ENCODE measurements at places on chromosomes 3 and 15. TPM values are rescaled to one million over a fixed set of nuclear protein-coding genes. Genes with fewer than 3 reads are reported as not detected.

- H3K4me3 ChIP-seq: no peak overlapping the region
- no peak for DNase-seq
- no peak overlapping the region for H3K27ac ChIP-seq
- no peaks in the 10 kb centered on the region for H3K36me3 ChIP-seq
- H3K4me1 ChIP-seq: peaks cover 5% of the 10 kb centered on the region
Measured at GRCh38 chr15:74525945-74526344, 15.1 kb upstream of the ARID3B start.

DNA sequence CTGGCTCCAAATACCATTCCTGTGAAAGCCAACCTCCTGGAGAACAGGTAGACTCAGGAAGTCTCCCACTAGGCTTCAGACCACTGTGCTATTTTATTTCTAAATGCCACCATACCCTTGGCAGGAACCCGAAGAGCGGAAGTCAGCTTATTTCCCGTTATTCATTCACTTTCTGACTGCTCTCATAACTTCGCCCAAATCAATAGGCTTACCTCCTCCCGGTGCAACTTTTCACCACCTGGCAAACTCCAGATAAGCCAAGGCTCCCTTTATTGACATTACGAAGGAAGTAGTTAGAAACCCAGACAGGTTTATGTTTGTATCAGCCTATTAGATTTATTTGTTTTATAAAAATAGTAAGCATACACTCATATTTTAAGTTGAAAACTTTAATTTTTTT is 3.3 kb upstream of the CCDC54 start:
- no peak overlapping the region for H3K27ac ChIP-seq
- DNase-seq: no peak
- H3K4me3 ChIP-seq: no peak overlapping the region
- H3K4me1 ChIP-seq: no peaks in the 10 kb centered on the region
- no peaks in the 10 kb centered on the region for H3K27me3 ChIP-seq

DNA sequence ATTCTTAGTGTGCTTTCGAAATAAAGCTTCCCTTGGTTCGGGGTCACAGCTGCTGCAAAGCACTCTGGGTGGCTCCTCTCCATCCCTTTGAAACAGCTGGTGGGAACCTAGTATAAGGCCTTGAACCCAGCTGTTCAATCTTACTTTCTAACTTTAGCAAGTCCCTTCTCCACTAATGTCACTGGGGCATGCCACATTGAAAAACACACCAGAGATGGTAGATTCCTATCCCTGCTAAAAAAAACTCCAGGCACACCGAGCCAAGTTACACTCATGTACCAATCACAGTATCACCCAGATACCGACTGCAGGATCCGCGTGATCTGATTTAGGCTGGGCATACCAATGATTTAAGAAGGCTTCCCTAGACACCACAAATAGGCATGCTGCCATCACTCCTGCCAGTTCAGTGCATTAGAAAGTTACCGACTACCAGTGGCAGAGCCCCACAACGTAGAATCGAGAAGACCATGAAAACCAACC is 65.0 kb downstream of the WWTR1 start:
- no peak overlapping the region for H3K4me3 ChIP-seq
- no peak overlapping the region for H3K27ac ChIP-seq
- no peak for DNase-seq
- peaks cover 15% of the 10 kb centered on the region for H3K4me1 ChIP-seq

- no peak overlapping the region for H3K4me3 ChIP-seq
- H3K4me1 ChIP-seq: no peaks in the 10 kb centered on the region
- H3K27ac ChIP-seq: no peak overlapping the region
- H3K36me3 ChIP-seq: no peaks in the 10 kb centered on the region
Measured at GRCh38 chr3:139916271-139916670, 18.7 kb upstream of the CLSTN2 start.

GRCh38 chr3:165011557-165011956 is 66.7 kb downstream of the SI start:
- no peak overlapping the region for H3K27ac ChIP-seq
- no peaks in the 10 kb centered on the region for H3K36me3 ChIP-seq
- DNase-seq: no peak
- no peaks in the 10 kb centered on the region for H3K27me3 ChIP-seq
- no peaks in the 10 kb centered on the region for H3K4me1 ChIP-seq
- H3K4me3 ChIP-seq: no peak overlapping the region

GRCh38 chr3:108931035-108931434 is 22.6 kb downstream of the GUCA1C start:
- no peak overlapping the region for H3K4me3 ChIP-seq
- no peaks in the 10 kb centered on the region for H3K27me3 ChIP-seq
- no peaks in the 10 kb centered on the region for H3K4me1 ChIP-seq
- no peaks in the 10 kb centered on the region for H3K36me3 ChIP-seq

Gene GABRR3
- 0.83 TPM for polyA plus RNA-seq

Gene NPAP1
- not detected for polyA plus RNA-seq

All from HepG2 (cell line).